ENCODE measurements at places on chromosomes 3 and 15.

DNA sequence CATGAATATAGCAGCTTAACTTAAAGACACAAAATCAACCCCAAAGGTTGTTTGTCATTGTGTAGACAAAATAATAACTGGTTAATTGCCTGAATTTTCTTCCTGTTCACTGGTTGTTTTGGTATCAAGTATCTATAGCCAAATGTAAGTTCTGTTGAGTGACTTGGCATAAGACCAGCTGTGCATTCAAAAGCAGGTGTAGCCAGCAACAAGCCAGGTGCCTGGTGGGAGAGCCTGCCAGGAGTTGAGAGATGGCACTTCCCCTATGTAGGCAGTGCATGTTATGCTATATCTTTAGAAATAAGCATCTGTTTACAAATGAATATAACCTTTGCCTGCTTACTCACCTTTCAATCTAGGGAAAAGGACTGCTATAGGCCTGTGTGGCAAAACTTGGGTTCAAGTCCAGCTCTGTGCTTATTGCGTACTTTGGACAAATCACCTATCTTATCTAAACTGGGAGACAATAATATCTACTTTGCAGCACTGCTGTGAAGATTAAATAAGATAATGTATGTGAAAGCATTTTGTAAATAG is 84.9 kb upstream of the TBL1XR1 start:
- no peak for DNase-seq

- no peak for DNase-seq
Measured at GRCh38 chr3:152395764-152396163, 127.0 kb downstream of the MBNL1 start.

DNA sequence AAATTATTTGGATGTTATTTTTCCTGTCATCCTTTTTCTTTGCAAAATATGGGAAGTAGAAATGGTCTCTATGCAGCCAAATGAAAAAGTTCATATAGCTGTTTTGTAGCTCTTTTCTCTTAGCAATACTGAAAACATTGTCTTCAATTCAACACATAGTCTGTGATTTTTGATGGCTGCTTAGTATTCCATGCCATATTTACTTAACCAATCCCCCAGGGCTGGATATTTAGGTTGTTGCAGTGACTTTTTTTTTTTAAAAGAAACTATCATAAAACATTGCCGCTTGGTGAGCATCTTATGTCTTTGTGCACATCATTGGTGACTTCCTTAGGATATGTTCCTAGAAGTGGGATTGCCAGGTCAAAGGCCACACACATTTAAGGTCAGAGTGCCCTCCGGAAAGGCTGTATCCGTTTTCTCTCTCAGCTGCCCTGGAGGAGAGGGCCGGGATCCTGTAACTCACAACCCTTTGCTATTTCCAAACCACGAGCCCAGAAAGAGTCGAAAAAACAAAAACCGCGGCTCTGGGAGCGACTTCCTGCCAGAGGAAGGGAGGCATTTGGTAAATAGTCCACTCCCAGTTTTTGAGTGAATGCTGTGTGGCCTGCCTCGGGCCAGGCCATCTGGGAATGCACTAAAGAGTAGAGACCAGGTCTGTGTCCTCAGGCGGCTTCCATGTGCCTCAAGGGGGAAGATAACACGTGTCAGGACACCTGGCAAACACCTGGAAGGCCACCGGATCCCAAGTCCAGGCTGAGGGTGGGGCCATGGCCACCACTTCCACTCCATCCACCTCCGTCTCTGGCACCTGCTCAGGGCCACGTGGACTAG is 41.9 kb downstream of the SMAD6 start:
- DNase-seq = no peak

DNA sequence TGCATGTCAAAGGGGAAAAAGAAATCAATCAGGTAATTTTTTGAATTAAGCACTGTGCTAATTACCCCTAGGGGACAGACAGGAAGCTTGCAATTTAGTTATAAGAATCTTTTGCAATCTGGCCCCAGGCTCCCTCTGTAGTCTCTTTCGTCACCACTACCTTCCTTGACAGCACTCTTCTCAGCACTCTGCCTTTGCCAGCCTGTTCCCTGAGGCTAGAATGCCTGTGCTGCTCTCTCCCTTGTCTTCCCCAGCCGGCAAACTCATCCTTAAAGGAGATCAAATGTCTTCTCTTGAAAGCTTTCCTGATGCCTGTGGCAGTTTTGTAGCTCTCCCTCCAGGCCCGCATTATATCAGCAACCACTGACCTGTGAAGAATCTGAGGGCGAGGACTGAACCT is 32.4 kb upstream of the PRTG start:
- no peak for DNase-seq

DNA sequence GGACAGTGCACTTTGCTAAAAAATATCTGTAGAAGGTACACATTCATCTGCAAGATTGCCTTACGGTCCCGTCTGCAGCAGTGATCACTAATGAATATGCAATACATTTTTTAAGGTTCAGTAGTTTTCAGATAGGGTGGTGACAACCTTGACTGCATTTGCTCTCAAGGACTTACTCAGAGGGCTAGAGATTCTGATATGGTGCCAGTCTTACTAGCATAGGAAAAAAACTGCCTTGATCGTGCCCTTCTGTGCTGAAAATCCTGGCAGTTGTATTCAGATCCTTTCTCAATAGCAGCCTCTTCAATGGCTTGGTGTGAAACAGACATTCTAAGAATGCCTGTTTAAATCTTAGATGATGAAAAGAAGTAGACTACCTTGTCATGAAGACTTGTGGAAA is 411.9 kb upstream of the CCDC54 start:
- DNase-seq = no peak

DNA sequence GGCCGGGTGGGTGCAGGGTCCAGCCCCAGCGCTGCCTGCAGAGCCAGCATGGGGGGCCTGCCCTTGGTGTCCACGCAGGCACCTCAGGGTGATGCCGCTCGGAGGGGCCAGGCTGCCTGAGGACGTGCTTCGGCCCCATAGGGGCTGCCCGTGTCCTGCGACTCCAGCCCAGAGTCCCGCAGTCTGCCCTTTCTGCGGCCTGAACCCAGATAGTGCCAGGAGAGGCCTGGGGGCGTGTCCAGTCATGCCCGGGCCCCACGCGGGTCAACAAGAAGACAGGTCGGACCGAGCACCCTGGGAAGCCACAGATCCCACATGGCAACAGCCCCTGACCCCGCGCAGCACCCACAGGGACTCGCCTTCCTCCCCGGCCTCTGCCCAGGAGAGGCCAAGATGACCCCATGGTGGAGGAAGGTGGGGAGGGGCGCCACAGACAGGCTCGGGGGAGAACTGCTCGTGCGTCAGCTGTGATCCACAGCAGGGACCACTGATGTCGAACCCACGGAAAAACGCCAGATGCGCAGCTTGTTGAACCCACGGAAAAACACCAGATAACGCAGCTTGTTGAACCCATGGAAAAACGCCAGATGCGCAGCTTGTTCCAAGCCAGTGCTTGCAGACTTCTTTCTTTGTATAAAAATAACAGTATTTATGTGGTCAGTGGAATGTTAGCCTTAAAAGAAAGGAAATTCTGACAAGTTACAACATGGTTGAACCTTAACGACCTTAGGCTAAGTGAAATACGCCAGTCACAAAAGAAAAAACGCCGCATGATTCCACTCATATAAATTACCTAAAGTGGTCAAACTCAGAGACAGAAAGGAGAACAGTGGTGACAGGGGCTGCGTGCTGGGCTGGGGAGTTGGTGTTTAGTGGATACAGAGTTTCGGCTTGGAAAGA is 28.5 kb downstream of the CYFIP1 start:
- DNase-seq = no peak

DNA sequence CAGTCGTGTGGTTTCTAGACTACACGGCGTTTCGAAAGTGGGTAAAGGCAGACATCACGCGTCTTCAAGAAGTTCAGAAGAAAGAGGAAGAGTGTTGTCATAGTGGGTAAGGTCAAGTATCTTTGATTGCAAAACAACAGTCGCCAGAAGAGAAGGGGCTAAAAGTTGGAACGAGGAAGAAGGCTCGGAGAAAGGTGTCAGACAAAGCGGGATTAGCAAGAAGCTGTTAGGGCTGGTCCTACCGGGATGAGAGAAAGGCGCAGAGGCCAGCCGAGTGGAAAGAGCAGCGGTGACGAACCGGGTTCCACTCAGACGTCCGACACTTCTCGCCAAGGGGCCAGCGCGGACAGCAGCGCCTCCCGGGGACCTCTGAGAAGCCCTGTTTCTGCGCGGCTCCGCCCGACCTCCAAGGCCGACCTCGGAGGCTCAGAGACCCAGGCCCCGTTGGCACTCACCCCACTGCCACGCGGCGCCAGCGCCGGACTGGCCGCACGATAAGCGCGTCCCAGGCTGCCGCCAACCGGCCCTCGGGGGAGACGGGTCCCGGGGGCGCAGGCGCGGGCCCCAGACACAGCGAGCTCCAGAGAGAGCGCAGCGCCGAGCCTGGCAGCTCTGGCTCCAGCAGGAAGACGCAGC is 436 bp downstream of the ADPGK start:
- no peak for DNase-seq

DNA sequence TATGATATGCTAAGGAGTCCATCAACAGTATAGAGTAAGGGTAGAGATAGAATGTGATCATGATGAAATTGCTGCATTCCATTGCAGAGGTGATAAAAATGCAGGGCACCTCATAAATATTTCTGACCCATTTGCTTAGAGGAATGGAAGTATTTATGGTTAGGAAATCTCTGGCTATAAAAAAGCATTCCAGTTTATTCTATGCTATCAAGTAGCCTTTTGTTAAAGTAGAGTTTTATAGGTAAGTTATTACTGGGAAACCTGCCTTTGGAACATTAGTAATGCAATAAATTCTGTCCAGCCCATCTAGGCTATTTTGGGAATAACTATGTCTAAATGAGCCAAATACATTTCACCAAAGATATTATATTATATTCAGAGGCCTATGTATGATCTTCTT is 19.8 kb upstream of the STRIT1 start:
- DNase-seq = no peak

GRCh38 chr3:193897731-193898180 is 238.2 kb upstream of the HES1 start:
- DNase-seq = no peak

- no peak for DNase-seq
Measured at GRCh38 chr3:44455318-44455717, 22.2 kb downstream of the ZNF445 start.

GRCh38 chr3:42349765-42350594 is 60.4 kb downstream of the LYZL4 start:
- no peak for DNase-seq

GRCh38 chr3:58384381-58385090 is 49.1 kb downstream of the PDHB start:
- DNase-seq = no peak

GRCh38 chr3:117272274-117272673 is 562.7 kb downstream of the TUSC7 start:
- DNase-seq = no peak

- DNase-seq = no peak
Measured at GRCh38 chr3:127819086-127819485, 3.2 kb downstream of the MGLL start.

- DNase-seq = no peak
Measured at GRCh38 chr3:24387000-24387399, 107.7 kb downstream of the THRB start.

GRCh38 chr3:154872074-154872473 is 208.0 kb upstream of the MME start:
- no peak for DNase-seq

DNA sequence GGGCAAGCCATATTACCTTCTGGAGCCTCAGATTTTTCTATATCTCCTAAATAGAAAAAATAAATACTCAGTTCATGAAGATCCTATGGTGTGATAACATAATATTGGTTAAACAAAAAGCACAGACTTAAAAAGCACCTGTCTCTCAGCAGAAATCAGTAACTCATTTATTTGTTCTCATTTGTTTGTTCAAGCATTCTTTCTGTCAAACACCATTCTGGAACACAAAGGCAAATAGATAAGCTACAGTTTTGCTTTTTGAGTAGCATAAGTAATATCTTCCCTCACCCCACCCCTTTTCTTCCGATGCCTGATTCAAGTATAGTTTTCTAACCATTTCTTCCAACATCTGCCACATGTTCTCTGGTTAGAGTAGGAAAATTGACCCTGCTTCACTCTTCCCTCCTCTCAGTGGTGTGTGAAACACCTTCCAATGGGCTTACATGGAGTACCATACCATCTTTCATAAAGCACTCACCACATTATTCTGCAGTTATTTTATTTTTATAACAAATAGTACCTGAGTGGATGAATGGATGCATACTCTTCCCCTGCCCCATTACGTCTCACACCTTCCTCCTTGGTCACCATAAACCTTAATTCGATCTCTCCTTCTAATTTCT is 8.4 kb upstream of the IL1RAP start:
- DNase-seq = no peak

GRCh38 chr3:53589806-53590205 is 95.4 kb downstream of the CACNA1D start:
- no peak for DNase-seq

GRCh38 chr15:68402432-68403160 is 29.4 kb downstream of the ITGA11 start:
- no peak for DNase-seq

GRCh38 chr15:80915472-80915871 is 74.1 kb downstream of the MESD start:
- no peak for DNase-seq

DNA sequence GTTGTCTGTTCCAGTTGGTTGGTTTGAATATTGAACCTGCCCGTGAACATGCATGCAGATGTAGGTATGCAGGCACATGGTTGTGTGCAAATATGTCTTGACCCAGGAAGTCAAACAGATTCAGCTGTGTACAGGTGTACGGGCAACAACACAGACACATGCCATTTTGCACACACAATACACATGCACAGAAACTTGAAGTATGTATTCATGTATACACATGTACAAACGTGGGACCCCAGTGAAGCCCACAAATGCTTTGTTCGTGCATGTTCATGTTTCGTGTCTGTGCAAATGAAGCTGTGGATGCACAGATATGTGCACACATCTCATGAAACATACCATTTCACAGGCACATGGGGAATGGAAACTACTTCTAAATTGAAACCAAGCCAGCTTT is 30.7 kb downstream of the IDH3A start:
- DNase-seq = no peak

GRCh38 chr3:46470831-46471230 is 6.1 kb upstream of the LTF start:
- DNase-seq = no peak

GRCh38 chr3:111748132-111748531 is 110.9 kb upstream of the PHLDB2 start:
- no peak for DNase-seq

GRCh38 chr15:52491472-52491871 is 37.2 kb downstream of the MYO5A start:
- DNase-seq = no peak

DNA sequence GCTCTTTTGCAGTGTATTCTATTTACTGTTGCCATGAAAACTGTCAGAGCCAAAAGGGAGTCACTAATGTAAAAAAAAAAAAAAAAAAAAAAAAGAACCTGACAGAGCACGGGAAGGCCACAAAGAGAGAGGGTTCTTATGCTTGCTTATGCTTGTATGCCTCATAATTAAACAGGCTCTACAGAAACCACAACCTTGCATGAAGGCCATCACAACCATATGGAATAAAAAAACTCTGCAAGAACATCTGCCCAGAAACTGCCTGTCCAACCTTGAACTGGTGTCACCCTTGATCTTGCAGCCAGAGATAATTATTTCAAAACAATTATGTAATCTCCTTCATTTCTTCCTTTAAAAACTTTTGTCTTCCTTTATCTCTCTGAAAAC is 50.1 kb downstream of the CFAP20DC start:
- DNase-seq = no peak

GRCh38 chr15:81887912-81888311 is 157.9 kb downstream of the MEX3B start:
- DNase-seq = no peak

All from left ventricle myocardium superior (tissue), 1 donor.